ENCODE measurements at places on chromosomes 2 and 18. TPM values are rescaled to one million over a fixed set of nuclear protein-coding genes. Genes with fewer than 3 reads are reported as not detected.
A peak's percentile ranks its signal among the peaks of the same experiment; 100 is the strongest.

SATB2 gene
- 1.3 TPM for polyA plus RNA-seq

CACNB4 gene
- 1.3 TPM for polyA plus RNA-seq

OSBPL1A gene
- 27.0 TPM for polyA plus RNA-seq

CYTIP gene
- polyA plus RNA-seq, result 3.5 TPM

GALR1 gene
- polyA plus RNA-seq, result not detected

GRCh38 chr2:85132834-85133637 is at the start of gene TCF7L1:
Gene TCF7L1, plus strand, starts transcription at chr2:85133392. Its CDS starts 293 bp downstream, at chr2:85133685.
- DNase-seq, result peak; percentile 95
- H3K4me1 ChIP-seq, result peaks cover 7% of the 10 kb centered on the region
- H3K4me3 ChIP-seq, result peak within 1 kb of the TSS; percentile 73

DNA sequence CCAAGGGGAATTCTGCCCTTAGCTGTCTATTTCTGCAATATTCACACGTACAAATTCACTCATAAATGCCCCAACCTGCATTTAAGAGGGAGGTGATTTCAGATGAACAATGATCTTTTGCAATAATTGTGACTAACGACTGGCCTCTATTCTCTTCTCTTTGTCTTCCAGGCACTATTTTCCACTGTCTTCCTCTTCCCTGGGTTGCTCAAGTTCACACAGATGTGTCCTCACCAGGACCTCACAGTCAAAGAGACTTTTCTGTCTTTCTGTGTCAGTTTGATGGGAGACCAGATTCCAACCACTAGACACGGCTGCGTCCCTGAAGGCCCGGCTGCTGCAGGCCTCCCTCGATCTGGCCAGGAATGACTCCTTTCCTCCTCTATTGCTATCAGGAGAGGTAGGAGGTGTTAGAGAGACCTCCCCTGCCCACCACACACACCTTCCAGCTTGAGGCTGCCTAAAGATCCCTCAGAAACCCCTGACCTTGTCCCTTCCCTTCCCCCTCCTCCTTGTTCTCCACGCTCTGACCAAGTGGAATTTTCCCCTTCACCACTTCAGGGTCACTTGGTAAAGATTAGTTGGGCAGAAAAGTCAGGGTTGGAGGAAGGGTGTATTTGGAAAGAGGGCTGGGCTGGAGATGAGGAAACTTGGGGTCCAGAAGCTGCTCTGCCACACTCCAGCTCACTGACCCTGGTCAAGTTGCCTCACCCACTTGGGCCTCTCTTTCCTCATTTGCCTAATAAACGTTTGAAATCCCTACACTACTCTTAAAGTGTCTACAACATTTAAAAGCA is 109.2 kb upstream of the COPS8 start:
- no peaks in the 10 kb centered on the region for H3K36me3 ChIP-seq
- no peak overlapping the region for H3K4me3 ChIP-seq
- peaks cover 22% of the 10 kb centered on the region for H3K4me1 ChIP-seq
- no peak overlapping the region for H3K27ac ChIP-seq

GRCh38 chr2:63589148-63589958 is 590 bp downstream of the MDH1 start:
- peak; percentile 35 for DNase-seq
- H3K27ac ChIP-seq, result peak overlapping the region; percentile 81
- H3K27me3 ChIP-seq, result no peaks in the 10 kb centered on the region
- peaks cover 2% of the 10 kb centered on the region for H3K36me3 ChIP-seq
- H3K4me1 ChIP-seq, result peaks cover 14% of the 10 kb centered on the region

GRCh38 chr2:118752762-118753429 is 94.6 kb downstream of the EN1 start:
- no peak overlapping the region for H3K4me3 ChIP-seq
- no peak overlapping the region for H3K27ac ChIP-seq
- no peaks in the 10 kb centered on the region for H3K4me1 ChIP-seq
- no peak for DNase-seq
- no peaks in the 10 kb centered on the region for H3K27me3 ChIP-seq

DNA sequence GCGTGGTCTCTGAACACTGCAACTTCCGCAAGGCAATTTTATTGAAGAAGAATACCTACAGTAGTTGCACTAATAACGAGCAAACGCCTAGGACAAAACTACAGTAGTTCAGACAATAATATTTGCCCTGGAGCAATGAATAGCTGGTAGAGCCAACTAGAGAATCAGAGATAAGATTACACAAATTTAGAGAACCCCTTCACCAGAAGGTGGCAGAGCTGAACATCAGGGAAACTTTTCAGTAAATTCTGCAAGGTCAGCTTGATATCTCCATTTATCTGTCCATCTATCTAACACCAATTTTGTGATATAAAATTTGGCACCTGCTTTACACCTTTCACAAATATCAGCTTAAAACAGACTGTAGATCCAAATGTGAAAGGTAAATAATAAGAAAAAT is 43.8 kb downstream of the CDH19 start:
- peak; percentile 8 for DNase-seq
- no peaks in the 10 kb centered on the region for H3K27me3 ChIP-seq
- H3K36me3 ChIP-seq, result no peaks in the 10 kb centered on the region
- no peaks in the 10 kb centered on the region for H3K4me1 ChIP-seq
- H3K4me3 ChIP-seq, result no peak overlapping the region

DNA sequence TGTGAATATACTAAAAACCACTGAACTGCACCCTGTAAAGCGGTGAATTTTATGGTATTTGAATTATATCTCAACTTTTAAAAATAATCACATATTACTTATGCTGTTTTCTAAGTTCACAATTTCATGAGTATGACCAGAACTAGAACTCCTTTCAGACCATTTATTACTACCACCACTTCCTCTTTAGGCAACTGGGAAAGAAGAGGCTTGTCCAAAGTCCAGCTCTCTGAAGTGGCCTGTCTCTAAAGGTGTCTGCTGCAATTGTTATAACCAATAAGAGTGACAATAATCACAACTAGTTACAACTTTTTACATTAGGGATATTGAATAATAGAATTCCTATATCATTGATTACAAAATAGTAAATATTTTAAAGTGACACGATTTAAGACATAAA is 267.9 kb upstream of the PIK3C3 start:
- H3K4me1 ChIP-seq, result no peaks in the 10 kb centered on the region
- no peaks in the 10 kb centered on the region for H3K36me3 ChIP-seq
- no peak overlapping the region for H3K4me3 ChIP-seq
- H3K27ac ChIP-seq, result no peak overlapping the region
- DNase-seq, result no peak
- H3K27me3 ChIP-seq, result no peaks in the 10 kb centered on the region

DNA sequence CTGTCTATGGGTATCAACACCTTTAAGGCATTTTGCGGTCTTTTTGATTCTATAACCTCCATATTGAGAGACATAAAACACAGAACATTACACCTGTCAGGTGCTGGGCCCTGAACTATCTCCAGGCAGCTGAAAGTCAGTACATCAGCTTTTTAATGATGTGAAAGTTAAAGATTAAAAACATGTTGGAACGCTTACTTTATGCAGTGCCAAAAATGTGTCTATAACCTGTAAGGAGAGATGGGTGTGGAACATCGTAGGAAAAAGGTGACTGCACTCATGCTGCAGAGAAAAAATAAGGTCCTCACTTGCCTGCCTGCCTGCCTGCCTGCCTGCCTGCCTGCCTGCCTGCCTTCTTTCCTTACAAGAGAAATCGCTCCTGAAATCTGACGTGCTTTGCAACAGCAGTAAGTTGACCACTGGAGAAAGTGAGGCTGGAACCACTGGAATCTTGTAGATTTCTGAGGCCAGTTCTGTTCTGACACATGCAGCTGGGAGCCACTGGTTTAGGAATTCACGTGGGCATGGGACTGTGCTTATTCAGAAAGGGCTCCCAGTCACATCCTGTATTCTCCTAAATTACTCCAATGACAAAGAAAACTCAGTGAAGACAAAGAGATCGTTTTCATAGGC is 34.1 kb downstream of the BCL11A start:
- no peak overlapping the region for H3K4me3 ChIP-seq
- no peak for DNase-seq
- H3K36me3 ChIP-seq, result no peaks in the 10 kb centered on the region

DNA sequence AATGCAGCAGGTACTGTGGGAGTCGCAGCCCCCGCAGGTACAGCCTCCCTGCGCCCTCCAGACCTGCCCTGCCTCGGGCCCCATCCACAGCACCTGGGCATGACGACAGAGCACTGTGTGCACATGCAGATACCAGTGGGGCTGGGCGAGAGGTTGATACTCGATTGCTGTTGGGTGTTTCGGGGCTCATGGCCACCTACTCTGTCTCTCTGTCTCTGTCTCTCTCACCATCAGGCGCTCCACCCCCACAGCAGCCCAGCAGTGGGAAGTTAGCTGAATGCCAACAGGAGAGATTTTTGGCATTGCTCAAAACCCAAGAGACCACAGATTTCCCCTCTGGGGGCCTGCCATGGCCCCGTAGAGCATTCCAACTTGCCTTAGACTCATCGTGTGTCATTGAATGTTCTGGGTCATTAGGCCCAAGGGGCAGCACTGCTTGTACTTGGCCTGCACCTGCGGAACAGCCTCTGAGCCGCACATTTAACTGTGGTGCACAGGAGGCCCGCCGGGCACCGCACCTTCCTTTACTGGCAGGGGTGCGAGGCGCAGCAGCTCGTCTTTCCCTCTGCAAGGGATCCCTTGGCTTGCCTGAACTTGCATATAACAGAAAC is 18.8 kb downstream of the KCNIP3 start:
- no peak overlapping the region for H3K4me3 ChIP-seq
- H3K36me3 ChIP-seq, result no peaks in the 10 kb centered on the region
- peak; percentile 31 for DNase-seq
- no peak overlapping the region for H3K27ac ChIP-seq

Measured in kidney (tissue), 22 donors.